ENCODE measurements at places on chromosomes 3 and 15.

DNA sequence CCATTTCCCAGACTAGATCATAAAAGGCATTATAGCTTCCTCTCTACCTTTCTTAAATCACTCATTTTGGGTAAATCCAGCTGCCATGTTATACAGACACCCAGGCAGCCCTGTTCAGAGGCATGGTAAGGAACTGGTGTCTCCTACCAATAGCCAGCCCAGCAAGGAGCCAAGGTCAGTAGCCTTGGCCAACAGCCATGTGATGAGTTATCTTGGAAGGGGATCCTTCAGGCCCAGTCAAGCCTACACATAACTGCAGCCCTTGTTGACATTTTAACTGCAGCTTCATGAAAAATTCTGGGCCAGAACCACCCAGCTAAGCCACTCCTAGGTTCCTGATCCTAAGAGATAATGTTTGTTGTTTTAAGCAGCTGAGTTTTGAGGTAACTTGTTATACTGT lies 29.0 kb upstream of the ZMAT3 start:
- no peak for DNase-seq

DNA sequence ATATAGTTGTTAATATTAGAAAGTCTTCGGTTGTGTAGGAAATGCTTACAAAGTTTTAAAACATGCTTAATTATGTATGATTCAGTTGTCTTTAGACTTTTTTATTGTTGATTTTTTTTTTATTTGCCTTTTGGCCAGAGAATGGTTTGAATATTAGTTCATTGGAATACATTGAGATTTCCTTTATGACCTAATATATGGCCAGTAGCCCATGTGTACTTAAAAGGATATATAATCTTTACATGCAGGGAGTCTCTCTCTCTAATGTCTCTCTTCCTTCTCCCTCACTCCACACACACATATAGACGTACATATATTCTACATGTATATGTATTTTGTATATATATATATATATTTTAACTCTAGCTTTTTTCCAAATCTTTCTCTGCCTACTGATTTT lies 67.3 kb upstream of the SKIL start:
- DNase-seq = no peak

DNA sequence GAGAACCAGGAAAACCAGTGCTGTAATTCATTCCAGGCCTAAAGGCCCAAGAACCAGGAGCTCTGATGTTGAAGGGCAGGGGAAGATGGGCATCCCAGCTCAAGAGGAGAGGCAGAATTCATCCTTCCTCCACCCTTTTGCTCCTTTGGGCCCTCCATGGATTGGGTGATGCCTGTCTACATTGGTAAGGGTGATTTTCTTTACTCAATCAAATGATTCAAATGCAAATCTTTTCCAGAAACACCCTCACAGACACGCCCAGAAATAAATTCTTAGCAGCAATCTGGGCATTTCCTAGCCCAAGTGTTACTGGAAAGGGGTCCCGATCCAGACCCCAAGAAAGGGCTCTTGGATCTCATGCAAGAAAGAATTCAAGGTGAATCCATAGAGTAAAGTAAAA lies 17.6 kb upstream of the APOD start:
- no peak for DNase-seq

- DNase-seq = no peak
Observed at GRCh38 chr15:58415636-58416035, 16.2 kb upstream of the LIPC start.

- no peak for DNase-seq
Observed at GRCh38 chr15:50134524-50135024, 15.5 kb upstream of the ATP8B4 start.

- DNase-seq = no peak
Observed at GRCh38 chr3:15512166-15512565, 9.3 kb downstream of the COLQ start.

DNA sequence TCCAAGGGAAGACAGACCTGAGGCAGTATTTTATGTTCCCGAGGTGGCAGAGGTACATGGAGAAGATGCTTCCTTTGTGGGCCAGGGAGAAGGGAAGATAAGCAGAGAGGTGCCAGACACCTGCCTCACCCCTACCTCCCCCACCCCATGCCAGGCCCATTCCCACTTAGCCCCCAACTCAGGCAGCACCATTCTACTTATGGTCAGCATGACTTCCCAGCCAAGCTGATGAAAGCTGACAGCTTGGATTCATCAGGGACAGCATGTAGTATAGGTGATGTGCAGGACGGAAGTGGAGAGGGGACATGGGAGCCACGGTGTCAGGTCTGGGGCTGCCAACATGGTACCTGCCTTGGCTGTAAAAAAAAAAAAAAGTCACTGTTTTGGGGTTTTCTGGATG lies 57.5 kb upstream of the CSPG4 start:
- no peak for DNase-seq

DNA sequence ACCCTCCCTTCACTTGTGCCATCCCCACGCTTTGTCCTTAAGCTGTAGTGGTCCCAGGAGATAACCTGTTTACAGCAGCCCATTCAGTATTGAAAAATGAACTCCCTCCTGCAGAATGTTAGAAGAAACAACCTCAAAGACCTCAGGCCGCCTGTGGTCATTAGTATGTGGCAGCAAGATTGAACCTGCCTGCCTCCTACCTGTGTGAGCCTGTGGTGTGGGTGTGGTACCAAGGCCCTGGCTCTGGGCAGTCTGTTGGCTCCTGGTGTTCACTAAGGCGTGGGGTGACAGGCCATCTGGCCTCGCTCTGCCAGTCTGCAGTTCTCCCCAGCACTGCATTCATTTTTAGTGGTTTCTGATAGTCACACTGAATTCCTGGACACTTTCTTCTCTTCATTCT lies 21.0 kb downstream of the LSM3 start:
- DNase-seq = no peak

DNA sequence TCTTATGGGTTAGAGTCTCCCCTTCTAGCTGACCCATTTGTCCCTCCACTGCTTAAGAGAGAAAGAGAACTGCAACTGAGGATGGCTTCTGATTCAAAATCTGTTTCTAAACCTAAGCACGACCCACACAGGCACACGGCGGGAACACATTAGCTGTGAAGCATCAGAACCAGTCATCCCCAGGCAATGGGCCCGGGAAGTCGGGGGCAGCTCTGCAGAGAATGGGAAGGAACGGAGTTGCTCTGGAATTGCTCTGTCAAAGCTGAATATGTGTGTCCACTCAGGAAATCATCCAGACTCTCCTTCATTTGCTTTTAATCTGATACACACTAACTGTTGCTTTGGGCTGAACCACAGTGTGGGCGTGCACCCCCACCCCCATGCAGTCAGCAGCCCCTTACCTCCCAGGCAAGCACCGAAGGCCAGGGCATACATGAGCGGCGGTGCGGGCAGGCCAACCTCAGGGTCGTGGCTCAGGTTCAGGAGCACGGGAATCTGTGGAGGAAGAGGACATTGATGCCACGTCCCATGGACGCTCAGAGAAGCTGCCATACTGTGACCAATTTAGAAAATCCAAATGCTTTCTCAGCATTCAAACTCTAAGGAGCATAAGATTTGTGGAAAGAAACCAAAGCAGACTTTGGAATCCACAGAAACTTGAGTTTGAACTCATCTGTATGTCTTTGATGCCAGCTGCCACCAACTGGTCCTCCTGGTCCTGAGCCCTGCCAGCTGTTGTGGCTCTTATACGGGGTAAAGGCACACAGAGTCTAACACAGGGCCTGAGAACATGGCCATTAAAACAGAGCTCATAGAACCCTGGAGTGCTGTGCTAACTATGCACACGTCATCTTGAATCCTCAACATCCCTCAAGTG lies 247.9 kb downstream of the OCA2 start:
- no peak for DNase-seq

- no peak for DNase-seq
Observed at GRCh38 chr3:11185564-11186317, 31.4 kb downstream of the HRH1 start.

- no peak for DNase-seq
Observed at GRCh38 chr3:195150181-195151118, 120.5 kb downstream of the XXYLT1 start.

DNA sequence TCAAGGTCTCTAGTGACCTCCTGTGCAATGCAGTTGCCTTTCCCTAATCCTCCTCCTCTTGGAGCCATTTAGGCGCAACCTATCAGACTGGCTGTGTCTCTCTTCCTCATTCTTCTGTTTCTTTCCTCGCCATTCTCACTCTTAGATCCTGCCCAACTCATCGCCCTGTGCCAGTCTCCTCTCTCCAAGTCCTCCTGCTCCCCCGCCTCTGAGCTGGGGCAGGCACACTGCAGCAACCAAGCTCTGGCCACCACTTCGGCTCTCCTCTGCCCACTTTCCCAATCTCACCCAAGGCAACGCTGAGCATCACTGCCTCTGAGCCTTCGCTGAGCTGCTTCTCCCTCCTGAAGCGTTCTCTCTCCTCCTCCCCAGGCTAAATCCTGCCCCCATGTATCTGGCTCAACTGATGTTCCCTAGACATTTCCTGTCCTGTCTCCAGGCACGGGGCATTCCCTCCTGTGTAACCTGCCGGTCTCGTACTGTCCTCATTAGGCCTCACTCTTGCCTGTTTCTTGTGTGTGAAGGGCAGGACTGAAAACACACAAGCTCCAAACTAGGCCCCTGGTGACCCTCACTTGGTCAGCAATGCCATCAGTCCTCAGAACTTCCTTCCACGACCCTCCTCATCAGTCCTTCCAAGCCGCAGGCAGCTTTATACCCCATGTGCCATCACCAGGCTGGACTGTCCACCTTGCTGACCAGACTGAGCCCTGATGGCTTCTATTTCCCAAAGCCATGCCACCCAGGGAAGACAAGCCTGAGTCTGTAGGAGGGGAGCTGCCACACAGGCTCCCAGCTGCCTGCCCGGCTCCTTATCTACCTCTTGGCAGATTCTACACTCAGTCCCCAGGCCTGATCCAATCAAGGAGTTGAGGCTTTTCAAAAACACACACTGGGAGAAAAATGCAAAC lies 85.6 kb downstream of the SEC22A start:
- no peak for DNase-seq

DNA sequence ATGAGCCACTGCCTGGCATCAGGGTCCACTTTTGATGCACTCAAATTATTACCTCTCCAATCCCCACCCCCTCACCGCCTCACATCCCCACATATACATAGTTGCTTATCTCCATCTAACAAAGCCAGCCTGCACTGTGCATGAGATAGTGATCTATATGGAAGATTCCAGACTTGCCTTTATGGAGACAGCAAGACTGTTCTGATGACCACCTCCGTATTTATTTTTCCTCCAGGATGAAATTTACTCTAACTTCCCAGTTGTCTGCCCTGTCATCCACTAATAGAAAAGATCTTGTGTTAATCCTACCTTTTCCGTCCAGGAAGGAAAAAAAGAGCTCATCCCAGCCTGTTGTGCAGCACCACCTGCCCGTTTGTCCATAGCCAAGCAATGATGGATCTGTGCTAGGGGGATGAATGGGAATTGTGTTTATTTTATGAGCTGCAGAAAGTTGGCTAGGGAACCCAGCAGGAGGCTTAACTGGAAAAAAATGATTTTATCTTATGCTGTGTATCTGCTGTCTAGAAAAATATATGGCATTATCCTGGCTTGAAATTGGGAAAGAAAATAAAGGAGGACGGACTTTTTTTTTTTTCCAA lies 114.5 kb downstream of the CD47 start:
- no peak for DNase-seq

DNA sequence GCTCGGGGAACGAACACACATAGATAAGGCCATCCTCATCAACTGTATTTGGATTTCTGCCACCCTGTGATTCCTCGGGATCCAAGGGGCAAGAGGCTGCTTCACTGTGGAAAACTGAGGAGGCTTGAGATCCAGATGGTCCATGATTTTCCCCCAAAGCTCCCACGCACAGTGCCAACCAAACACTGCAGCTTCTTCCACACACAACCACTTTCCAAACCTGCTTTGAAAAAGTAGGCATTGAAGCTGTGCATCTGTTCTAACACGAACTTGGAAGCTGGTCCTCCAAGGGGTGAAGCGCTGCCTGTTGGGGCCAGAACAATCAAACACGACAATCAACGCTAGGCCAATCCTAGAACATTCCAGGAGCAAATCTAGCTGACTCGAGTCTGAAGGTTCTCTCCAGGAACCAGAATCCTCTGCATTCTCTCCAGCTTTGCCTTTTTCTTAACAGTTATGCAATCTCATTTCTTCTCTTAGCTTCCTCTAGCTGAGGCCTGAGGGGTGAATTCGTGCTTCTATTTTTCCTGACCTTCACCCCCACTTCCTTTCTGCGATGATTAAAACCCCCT lies 104.4 kb downstream of the LRRK1 start:
- DNase-seq = no peak

DNA sequence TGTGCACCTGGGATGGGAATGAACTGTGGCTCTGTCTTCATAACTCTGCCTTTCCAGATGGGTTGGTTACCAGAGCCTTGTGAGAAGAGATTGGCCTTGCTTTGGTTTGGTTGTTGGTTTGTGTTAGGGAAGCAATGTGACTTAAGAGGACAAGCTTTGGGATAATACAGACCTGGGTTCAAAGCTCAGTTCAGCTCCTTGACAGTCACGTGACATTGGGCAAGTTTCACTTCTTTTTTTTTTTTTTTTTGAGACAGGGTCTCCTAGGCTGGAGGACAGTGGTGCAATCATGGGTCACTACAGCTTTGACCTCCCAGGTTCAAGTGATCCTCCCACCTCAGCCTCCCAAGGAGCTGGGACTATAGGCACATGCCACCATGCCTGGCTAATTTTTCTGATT lies 42.7 kb downstream of the CORO2B start:
- no peak for DNase-seq

DNA sequence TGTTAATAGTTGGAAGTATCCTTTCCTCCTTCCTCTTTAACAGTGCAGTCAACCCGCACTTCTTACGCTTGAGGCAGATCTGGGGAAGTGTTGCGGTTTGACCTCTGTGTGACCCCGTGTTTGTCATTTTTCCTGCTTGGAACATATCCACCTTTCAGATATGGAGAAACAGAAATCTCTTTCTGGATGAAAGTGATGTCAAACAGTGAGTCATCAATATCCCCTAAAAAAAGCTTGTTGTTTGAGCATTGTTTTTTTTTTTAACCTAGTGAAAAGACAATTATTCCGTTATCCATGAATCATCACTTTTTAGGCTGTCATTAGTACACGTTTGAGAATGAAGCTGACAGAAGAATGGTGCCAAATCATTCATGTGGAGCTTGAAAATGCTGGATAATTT lies 293.7 kb downstream of the ARPP21 start:
- no peak for DNase-seq

DNA sequence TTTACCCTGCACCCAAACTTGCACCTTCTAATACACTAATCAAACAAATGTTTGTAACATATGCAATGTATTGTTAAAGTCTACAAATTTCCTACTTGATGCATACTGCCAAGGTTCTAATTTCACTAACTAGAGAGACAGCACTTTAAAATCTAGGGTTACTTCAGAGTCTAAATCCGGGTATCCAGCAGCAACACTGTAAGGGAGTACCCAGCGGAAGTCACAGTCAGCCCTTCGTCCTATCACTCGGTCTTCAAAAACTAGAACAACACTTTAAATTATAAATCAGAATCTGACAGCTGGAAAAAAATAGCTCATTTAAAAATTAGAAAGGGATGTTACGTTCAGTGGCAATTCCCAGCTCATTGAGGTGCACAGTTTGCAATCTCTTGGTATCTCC lies 8.3 kb downstream of the TNIK start:
- DNase-seq = no peak

Data from amygdala (tissue), 56 donors.